SK-N-SH treated with all-trans-retinoic acid at 6 μM for 48 hours (cell line): ENCODE measurements at places on chromosomes 5 and 9.
A peak's percentile ranks its signal among the peaks of the same experiment; 100 is the strongest.

- ATAC-seq, result no peak
These were observed 47.9 kb upstream of the TMEM215 start for GRCh38 chr9:32735476-32735875.

DNA sequence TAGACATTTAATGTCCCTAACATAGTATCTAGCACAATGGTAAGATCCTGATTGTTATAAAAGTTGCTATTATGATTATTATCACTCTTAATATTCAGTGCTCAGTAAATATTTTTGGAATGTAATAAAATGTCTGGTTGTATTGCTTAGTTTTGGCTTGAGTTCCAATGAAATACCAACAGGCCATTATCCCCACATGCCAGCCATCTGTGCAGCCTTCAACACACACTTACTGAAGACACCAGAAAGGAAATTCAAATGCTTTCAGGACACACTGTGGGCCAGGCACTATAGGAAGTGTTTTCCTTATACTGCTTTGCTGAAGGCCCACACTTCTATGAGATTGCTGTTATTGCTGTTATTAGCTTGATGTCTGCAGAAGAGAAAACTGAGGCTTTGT is 157.5 kb downstream of the TRIM32 start:
- ATAC-seq, result no peak

DNA sequence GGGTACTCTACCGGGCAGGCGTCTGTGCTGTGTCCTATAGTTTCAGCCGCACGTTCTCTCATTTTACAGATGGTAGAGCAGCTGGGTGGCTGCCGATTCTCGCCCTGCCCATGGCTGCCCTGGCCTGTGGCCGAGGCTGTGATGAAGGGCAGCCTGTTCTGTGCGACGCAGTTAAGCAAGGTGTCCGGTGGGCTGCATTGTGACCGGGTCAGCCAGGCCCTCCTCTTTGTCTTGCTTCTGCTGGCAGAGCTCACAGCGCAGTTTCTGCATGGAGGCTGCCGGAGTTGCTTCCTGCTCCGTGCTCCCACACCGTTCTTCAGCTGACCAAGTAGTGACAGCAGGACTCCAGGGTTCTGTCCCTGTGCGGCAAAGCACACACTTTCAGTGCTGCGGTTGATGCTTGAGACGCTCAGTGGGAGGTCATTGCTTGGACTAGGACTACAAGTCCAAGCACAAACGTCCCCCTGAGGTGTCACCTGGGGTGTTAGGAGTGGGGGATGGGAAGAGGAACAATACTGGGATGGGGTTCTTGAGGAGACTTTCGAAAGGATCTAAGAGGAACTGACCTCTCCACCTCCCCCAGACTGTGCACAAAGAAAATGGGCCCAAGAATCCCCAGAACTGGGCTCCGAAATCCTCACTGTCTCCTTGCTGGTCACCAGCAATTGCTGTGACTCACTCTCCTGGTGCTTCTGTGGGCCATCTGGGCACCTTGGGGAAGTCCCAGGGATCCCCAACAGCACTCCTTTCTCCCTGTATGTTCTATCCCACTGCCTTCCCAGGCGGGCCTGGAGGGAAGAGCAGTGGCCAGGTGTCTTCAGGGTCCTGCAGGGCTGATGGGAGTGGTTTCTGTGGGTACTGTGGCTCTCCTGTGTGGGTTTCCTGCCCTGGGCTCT is 58.2 kb downstream of the GADD45G start:
- ATAC-seq, result no peak

DNA sequence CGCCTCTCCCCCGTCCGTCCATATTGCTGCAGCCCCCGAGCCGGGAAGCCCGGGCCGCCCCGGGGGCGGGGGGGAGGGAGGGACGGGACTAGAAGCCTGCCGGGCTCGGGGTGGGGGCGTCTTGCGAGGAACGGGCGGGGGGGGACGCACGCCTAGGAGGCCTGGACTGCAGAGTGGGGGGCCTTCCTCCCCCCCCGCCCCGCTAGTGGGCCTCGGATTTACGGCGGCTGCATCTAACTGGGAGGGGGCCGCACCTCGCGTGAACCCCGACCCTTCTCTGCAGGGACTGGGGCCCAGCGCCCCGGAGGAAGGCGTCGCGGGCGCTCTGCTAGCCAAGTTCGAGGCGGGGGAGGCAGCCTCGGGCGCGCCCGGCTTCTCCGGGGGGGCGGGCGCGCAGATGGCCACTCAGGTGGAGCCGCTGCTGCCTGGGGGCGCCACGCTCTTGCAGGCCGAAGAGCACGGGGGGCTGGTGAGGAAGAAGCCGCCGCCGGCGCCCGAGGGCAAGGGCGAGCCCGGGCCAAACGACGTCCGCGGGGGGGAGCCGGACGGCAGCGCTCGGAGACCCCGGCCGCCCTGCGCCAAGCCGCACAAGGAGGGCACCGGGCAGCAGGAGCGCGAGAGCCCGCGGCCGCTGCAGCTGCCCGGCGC is at the start of gene LARP1:
Gene LARP1, plus strand, starts transcription at position 17 of the 648 bp plus-strand sequence. Its CDS starts 381 bp downstream, at position 398.
- ATAC-seq, result peak; percentile 13

- ATAC-seq, result no peak
These were observed 113.1 kb upstream of the TBC1D2 start for GRCh38 chr9:98368366-98369065.

GRCh38 chr9:7407246-7407645 is 392.3 kb downstream of the DMAC1 start:
- no peak for ATAC-seq

DNA sequence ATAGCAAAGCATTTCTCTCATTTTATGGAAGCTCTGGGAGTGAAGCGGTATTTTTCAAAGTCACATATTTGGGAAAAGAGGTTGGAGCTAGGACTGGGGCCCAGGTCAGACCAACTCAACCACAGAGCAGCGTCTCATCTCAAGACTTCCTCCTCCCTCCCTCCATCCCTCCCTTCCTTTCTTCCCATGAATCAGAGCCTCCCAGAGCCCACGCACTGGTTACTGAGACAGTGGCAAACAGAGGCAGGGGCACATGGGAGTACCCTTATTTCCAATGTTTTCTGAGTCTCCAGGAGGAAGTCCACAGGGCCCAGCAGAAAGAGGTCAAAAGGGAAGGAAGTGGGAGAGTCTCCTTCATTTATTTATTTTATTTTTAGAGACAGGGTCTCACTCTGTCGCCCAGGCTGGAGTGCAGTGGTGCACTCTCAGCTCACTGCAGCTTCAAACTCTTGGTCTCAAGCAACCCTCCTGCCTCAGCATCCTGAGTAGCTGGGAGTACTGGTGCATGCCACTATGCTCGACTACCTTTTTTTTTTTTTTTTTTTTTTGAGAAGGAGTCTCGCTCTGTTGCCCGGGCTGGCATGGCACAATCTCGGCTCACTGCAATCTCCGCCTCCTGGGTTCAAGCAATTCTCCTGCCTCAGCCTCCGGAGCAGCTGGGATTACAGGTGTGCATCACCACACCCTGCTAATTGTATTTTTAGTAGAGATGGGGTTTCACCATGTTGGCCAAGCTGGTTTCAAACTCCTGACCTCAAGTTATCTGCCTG is 52.5 kb upstream of the CDKN2AIPNL start:
- no peak for ATAC-seq

GRCh38 chr9:36832164-36832795 is 201.8 kb downstream of the PAX5 start:
- no peak for ATAC-seq

- ATAC-seq, result no peak
These were observed 108.1 kb downstream of the CACNA1B start for GRCh38 chr9:137985637-137986071.

DNA sequence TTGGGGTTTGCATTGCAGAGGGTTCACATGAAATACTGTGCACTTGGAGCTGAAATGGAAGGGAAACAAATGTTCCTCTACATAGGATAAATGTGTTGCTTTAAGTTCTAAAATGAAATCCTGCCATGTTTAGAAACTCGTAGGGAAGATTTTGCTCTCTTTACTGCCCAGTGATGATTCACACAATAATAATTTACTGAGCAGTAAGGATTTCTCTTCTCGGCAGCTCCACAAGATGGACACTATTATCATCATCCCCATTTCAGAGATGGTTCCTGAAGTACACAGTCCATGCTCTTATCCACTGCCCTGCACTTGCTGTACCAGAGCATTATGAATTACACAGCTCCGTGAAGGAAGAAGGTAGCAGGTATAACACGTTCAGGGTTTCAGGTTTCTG is 4.1 kb downstream of the HACD4 start:
- peak; percentile 77 for ATAC-seq

GRCh38 chr5:170109059-170110031 is 3.6 kb downstream of the FOXI1 start:
- no peak for ATAC-seq

DNA sequence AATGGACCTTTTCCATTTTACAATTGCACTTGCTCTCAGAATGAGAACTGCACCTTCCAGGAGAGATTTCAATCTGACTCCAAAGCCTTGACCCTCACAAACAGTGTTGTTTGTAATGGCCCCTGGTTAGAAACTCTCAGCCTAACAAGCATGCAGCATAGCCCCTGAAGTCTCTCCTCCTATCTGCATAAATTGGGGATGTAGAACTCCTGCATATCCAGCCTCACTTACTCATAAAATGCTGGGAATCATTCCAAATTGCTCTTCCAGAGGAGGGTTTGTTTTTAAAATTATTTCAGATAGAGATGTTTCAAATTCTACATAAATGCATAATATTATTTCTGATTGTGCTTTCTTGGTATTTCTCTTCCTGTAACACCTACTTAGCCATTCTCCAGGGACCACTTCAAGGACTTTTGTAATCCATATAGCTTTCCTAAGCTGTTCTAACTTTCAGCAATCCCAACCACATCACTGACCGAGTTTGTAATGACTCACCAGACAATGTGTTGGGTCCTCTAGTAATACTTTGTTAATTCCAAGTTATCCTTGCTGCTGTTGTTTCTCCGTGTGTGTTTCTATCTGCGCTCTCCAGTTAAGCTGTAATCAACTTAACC is 143.8 kb upstream of the CCDC152 start:
- no peak for ATAC-seq

DNA sequence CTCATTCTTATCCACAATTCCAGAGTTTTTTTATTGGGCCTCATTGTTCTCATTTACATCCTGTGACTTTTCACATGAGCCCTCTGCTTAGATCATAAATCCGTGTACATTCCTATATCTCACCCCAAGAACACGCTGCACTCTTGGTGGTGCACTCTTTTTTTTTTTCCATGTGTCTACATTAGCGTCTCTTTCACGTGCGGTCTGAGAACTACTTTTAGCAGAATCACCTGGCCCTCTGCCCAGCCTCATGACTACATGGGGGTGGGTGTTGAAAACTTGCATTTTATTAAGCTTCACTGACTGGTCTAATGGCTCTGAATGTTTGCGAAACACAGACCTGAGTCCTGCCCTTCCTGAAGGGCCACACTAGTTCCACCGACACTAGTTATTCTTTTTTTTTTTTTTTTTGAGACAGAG is 18.6 kb downstream of the C9orf57 start:
- no peak for ATAC-seq

DNA sequence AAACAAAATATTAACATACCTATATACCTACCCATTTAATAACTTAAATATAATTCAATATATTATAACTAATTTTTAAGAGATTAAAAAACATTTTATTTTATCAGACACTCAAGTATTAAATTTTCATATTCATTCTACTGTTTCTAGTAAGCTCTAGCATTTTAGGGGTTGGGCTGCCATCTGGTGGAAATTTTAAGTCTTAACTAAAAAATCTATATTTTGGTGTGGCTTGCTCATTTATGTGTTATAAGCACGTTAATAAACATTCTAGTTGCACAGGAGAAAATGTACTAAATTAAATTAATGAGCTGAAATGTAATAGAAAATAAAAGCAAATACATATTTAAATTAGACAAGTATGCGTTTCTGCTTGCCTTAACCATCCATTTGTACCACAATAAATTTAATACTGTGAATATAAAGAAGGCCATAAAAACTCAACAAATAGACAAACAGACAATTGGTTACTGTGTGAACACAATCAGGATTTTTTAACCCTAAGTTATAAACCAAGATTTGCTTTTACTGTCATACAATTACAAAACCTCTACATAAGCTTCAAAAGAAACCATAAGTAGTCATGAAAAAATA is 1728.3 kb upstream of the CDH9 start:
- peak; percentile 28; the same call in 1 of the 3 replicates for ATAC-seq

GRCh38 chr5:132457371-132458225 is 33.0 kb downstream of the IRF1 start:
- peak; percentile 13 for ATAC-seq

DNA sequence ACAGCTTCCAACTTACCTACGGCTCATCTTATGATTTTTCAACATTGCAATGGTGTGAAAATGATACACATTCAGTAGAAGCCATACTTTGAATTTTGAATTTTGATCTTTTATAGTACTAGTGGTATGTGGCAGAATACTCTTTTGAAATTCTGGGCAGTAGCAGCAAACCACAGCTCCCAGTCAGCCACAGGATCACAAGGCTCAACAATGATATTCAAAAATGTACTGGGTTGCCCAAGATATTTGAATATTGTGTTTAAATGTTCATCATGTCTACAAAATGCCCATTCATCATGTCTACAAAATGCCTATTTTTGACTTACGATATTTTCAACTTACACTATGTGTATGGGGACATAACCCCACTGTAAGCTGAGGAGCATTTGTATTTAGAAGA is 81.3 kb upstream of the PRR16 start:
- ATAC-seq, result no peak

DNA sequence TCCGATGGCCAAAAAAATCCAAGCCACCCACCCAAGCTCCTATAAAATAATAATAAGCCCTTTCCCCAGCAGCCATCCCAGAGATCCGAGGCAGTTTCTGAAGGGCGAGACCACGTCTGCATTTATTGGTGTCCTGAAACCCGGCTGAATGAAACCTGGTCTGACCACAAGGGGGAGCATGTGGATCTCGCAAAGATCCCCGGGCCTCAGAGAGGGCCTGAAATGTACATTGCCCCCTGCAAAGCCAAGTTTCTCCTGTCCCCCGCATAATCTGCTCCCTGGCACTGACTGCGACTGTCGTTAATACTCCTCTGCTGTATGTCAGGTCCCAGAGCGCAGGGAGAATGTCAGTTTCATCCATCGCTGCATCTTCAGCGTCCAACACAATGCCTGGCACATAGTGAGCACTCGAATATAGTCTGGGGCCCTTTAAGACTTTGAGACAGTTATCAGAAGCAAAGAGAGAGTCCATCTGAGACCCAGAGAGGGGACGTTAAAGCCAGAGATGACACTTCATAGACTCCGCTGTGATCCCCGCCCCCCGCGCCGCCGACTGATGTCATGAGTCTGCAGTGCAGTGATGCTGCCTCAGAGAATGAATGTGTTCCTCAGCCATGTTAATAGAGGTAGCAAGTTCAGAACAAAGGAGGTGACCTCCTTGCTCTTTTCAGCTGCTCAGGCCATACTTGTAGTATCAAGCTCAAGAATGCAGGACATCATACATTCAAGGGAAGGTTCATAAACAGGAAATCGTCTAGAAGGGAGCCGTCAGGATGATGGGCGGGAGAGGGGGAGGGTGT is 74.5 kb upstream of the BARHL1 start:
- peak; percentile 96 for ATAC-seq

DNA sequence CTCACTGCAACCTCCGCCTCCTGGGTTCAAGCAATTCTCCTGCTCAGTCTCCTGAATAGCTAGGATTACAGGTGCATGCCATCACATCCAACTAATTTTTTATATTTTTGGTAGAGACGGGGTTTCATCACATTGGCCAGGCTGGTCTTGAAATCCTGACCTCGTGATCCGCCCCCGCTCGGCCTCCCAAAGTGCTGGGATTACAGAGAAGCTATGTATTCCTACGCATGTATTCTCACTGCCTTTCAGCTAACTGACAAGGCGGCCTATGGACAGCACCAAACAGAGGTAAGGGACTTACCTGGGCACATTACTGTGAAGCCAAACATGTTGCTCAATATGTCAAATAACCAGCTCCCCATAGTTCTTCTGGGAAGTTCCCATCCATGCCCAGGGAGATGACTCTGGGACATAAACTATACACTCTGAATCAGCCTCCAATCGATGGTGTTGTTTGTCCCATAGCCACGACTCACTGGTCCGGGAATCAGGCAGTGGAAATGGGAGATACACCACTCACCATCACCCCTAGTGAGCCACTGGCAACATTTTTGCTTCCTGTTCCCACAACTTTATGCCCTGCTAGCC is 114.6 kb downstream of the SYK start:
- no peak for ATAC-seq
